Mesenchymal stem cell (in vitro differentiated cells and primary cell): ENCODE measurements at places on chromosomes 5 and 9.

- H3K27me3 ChIP-seq: no peaks in the 10 kb centered on the region
- H3K27ac ChIP-seq: no peak overlapping the region
- H3K4me1 ChIP-seq: peaks cover 20% of the 10 kb centered on the region
- no peak overlapping the region for H3K4me3 ChIP-seq
- DNase-seq: no peak
Observed at GRCh38 chr9:133046196-133046899, 15.4 kb upstream of the CEL start.

GRCh38 chr5:61657686-61658085 lies 325.6 kb downstream of the ZSWIM6 start:
- no peak for DNase-seq
- no peaks in the 10 kb centered on the region for H3K36me3 ChIP-seq
- H3K4me1 ChIP-seq: peaks cover 2% of the 10 kb centered on the region

GRCh38 chr9:106893088-106893487 lies 30.1 kb downstream of the ZNF462 start:
- H3K27me3 ChIP-seq: no peaks in the 10 kb centered on the region
- DNase-seq: peak; percentile 89
- H3K4me3 ChIP-seq: no peak overlapping the region
- peak overlapping the region; percentile 93 for H3K27ac ChIP-seq
- H3K36me3 ChIP-seq: no peaks in the 10 kb centered on the region

DNA sequence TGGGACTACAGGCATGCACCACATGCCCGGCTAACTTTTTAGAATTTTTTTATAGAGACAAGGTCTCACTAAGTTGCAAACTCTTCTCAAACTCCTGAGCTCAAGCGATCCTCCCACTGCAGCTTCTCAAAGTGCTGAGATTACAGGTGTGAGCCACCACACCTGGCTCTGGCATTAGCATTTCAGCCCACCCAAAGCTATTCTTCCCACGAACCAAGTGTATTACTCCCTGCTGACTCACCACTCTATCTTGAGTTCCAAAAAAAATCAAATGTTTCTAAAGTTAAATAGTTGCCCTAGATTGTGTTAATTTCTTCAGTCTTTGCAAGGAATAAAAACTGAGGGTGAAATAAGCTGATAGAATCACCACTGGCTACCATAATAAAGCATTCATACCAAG lies 205.5 kb downstream of the ARRDC3 start:
- no peak overlapping the region for H3K27ac ChIP-seq
- H3K4me1 ChIP-seq: peaks cover 6% of the 10 kb centered on the region
- no peaks in the 10 kb centered on the region for H3K36me3 ChIP-seq
- H3K4me3 ChIP-seq: no peak overlapping the region

DNA sequence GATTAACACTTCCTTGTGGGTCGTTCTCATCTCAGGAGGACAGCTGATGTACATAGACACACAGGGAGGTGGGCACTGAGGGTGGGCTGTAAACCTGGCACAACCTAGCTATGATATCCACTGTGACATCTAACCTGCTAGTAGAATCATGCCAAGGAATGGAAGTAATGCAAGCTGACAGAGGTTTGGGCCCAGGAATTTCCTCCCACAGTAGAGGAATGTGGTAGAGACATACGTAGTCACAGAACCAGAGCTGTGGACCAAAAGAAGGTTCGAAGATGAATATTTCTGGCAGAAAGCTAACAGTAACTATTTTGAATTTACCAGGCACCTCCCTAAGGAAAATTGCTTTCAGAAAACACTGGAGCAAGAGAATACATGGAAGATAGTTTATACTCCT lies 15.2 kb upstream of the DNAJC25 start:
- H3K36me3 ChIP-seq: no peaks in the 10 kb centered on the region
- peaks cover 34% of the 10 kb centered on the region for H3K27me3 ChIP-seq
- DNase-seq: no peak
- no peaks in the 10 kb centered on the region for H3K4me1 ChIP-seq
- no peak overlapping the region for H3K27ac ChIP-seq
- H3K4me3 ChIP-seq: no peak overlapping the region

DNA sequence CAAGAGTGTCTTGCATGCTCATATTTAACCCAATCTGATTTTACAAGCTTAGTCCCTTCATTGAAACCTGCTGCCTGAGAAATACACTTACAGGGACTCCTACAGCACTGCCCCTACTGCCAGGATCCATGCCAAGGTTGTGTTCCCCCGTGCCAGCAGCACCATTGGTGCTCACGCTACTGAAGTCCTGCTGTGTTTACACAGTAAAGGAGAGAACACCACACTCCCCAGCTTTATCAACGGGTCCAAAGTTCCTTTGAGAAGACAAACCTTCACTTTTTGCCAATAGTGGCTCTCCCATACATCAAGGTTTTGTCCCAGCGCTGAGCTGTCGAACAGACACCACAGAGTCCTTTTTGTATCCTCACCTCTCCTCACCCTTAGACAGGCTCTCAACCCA lies 155.1 kb upstream of the WWC1 start:
- H3K4me1 ChIP-seq: no peaks in the 10 kb centered on the region
- no peak overlapping the region for H3K4me3 ChIP-seq
- DNase-seq: no peak
- H3K36me3 ChIP-seq: no peaks in the 10 kb centered on the region
